Fibroblast of skin of left quadriceps (primary cell): ENCODE measurements at places on chromosomes 6 and 20.

DNA sequence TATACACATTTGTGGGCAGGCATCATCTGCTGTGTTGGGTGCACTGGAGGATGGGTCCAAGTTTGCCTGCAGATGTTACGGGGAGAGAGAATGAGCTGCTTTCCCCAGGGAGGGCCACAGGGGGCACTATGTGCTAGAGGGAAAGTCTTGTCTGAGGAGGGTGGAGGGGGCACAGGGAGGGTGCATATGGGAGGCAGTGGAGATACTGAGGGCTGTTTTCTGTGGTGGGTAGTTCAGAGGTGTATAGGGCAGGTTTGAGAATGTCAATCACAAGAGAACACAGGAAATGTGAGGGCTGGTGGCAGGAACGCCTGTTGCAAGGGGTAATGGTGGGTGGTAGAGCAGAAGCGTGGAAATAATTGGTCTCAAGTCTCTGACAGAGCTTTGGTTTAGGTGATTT, 7.7 kb upstream of the PTPRA start:
- no peak for DNase-seq

GRCh38 chr6:89297695-89298351, 17.3 kb downstream of the GABRR2 start:
- peak; percentile 74 for DNase-seq

DNA sequence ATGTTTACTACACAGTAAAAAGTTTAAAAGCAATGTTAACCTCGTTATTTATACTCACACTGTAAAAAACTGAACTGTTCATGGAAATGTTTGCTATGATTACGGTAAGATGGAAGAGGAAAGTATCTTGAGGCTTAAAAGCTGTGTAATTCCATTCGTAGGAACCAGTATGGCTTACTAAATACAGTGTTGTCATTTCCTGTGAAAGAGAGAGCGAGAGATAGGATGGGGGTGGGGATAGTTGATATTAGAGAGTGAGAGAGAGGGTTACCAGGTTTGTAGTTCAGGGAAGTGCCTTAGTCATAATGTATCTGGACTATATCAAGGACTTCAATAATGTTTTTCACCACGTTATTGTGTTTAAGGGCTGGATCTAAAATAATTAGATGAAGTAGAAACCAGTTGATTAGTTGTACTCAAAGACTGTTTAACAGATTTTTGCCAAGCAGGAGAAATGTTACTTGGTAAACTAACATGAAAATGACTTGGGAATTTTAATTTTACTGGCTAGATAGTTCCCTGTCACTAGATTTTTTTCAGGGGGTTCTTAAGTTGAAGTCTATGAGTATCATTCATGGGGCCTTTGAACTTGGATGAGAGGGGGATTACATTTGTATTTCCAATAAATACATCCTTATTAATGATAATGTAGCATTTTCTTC, 30.4 kb downstream of the AFDN start:
- DNase-seq, result peak; percentile 22

GRCh38 chr6:349491-349921, 42.0 kb upstream of the IRF4 start:
- DNase-seq, result no peak

DNA sequence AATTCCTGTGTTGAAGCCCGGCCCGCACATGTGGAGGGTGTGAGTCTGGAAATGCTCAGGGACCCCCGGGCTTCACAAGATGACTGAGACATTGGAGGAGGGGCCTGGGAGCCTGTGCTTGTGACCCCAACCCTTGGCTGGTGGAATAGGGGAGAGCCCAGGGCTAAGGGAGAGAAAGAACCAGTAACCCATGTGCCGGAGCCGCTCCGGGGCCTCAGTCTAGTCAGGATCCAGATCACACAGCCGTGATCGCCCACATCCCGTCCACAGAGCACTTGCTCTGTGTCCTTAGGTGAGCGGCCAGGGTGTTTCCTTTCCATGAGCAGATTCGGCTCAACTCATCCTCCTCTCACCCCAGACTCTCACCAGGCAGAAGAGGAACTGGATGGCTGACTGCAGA, 152.3 kb upstream of the RPS6KA2 start:
- no peak for DNase-seq

GRCh38 chr6:52399511-52400312, 20.4 kb upstream of the EFHC1 start:
- DNase-seq, result no peak
